ENCODE measurements at places on chromosomes 3 and 15.
A peak's percentile ranks its signal among the peaks of the same experiment; 100 is the strongest.

DNA sequence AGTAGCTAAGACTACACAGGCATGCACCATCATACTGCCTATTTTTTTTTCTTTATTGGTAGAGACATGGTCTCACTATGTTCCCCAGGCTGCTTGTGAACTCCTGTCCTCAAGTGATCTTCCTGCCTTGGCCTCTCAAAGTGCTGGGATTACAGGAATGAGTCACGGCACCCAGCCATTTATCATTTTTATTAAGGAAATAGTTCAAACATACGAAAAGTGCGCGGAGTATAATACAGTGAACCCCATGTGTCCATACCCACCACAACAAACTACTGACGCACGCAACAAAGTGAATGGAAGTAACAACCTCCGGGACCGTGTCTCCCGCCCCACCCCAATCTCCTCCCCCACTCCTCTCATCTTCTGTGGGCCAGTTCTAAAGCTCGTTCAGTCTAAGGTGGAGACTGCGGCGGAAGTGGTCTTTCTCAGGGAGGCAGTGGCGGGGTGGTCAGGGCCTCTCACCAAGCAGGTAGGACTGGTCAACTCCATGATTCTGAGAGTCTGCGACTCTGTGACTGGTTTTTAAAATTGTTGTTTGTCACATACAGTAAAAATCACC, 42.1 kb downstream of the DNAJB8 start:
- no peak for DNase-seq

GRCh38 chr3:194714564-194714963, 28.9 kb downstream of the FAM43A start:
- DNase-seq = no peak

DNA sequence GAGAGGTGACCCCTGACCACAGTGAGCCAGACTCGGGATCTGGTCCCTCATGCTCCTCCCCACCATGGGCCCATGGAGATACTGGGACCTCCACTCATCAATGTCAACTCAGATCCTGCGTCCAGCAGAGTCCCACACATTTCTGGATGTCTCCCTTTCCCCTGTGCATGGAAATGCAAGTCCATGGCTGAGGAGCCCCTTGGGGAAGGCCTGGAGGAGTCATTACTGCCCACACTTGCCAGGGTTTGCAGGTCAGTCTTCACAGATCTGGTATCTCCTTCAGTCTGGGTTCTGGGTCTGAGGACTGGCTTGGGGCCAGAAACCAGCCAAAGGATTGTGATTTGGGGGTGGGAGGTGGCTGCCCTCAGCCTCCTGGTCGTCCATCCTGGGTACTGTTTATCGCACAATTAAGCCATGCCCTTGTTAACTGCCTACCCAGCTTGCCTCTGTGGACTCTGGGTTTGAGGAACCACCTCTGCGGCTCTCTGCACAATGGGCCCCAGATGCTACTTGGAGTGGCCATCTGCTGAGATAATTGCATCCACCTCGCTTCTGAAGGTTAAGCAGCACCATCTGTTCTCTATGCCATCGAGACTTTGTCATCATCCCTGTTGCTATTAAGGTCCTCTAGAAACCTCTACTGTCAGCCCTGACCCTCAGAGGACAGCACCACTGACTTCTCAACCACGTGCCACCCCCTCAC, 49.9 kb upstream of the KLF13 start:
- DNase-seq = no peak

DNA sequence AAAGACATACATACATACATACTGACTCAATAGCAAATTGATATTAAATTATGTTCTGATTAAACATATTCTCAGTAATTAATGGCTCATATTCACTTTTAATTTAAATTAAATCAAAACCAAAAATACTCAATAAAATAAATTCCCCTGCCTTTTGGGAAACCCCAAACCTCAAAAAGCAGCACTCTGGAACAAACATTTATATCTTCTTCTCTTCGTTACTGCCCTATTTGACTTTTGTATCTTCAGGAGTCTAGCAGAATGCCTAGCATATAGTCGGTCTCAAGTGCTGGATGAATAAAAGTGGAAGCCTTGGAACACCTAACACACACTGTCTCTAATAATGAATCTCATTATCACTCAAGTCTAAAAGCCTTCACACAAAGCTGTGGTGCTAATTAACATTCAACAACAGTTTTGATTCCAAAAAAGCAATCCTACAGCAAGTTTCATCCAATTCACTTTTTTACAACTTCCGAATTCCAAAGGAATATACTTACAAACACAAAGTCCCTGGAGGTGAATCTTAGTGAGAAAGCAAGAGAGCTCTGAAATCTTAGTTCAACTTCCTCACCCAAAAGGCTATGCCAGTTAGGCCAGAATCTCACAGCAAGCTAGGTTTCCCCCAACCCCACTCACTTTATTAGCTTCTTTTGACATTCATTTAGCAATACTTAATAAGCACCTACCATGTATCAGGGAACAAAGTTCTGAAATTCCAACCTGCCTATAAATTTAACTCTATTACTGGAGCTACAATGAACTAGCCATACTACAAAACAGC, 35.0 kb downstream of the GSK3B start:
- no peak for DNase-seq

DNA sequence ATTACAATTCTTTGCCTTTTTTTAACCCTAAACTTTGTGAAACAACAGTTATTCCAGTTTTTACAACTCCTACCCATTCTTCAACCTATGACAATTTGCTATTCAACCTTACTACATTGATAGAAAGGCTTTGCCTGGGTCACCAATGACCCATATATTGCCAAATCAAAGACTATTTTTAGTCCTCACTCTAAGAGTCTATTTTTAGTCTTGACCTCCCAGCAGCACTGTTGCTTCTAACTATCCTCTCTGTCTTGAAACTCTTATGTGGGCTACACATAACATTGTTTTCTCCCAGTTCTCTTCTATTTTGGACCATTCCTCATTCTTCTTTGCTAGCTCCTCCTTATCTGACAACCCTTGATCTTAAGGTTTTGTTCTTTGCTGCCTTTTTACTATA, 71.4 kb downstream of the C3orf80 start:
- DNase-seq = no peak

- DNase-seq = no peak
Observed at GRCh38 chr3:195153130-195153529, 117.8 kb downstream of the XXYLT1 start.

DNA sequence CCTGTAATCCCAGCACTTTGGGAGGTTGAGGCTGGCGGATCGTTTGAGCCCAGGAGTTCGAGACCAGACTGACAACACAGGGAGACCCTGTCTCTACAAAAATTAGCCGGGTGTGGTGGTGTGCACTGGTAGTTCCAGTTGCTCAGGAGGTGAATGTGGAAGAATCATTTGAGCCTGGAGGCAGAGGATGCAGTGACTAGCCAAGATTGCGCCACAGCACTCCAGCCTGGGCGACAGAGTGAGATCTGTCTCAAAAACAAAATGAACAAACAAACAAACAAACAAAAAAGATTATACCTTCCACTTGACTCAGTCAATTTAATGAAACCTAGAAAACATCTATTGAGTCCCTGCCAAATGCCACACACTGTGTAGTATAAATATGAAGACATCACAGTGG, 30.5 kb upstream of the PHLDB2 start:
- DNase-seq = no peak

DNA sequence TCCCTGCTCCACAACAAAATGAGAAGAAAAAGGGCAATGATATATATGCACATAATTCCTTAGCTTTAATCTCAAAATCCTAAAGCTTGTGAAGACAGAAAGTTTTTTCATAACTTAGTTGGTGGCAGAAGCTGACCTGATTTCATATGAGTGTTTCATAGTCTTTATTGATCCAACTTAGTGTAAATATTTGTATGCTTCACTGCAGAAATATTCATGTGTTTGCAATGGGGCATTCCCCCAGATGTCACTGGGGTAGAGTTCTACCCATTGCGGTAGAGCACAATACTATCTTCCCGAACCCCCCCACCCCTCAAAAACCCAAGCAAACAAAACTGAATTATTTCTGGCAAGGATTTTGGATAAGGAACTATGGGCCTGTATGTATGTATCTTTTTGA, 221.2 kb downstream of the THRB start:
- no peak for DNase-seq

GRCh38 chr15:68706256-68706655, 114.4 kb downstream of the ANP32A start:
- DNase-seq = no peak

DNA sequence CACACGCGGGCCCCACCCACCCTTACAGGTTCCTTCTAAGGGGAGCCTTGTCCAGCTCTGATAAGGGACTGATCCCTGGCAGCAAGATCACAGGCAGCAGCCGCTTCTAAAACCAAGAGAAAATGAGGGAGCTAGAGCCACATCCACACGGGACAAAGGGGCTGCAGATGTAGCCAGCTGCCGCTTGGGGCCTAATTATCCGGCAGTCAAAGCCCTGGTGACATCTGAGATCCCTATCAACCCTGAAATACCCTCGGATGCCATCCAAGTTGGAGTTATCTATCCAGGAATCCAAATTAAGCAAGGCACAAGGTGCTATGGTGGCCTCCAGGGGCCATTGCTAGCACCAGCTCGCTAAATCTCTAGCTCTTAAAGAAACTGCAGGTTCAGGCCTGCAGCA, 248.3 kb downstream of the VPS13C start:
- DNase-seq = no peak

DNA sequence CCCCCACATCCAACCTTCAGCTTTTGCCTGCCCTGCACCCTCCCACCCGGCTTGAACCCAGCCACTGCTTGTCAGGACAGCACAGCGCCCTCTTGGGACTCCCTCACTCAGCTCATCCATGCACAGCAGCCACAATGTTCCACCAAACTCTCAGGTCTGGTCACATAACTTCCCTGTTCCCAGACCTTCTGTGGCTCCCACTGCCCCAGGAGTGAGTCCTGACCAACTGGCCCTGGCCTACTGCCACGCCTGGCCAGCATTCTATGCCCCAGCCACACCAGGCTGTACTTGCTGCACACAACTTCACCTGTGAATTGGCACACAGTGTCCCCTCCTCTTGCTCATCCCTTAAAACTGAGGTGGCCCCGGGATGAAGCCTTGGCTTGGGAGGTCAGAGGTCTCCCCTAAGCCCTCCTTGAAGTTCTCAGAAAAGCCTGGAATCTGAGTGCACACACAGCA, 21.0 kb downstream of the PLXNB1 start:
- DNase-seq = peak; percentile 1

GRCh38 chr3:126558336-126559071, at the start of gene C3orf22:
Gene C3orf22 (minus strand): TSS chr3:126558932. CDS start chr3:126553390, 5,542 bp downstream.
- no peak for DNase-seq

DNA sequence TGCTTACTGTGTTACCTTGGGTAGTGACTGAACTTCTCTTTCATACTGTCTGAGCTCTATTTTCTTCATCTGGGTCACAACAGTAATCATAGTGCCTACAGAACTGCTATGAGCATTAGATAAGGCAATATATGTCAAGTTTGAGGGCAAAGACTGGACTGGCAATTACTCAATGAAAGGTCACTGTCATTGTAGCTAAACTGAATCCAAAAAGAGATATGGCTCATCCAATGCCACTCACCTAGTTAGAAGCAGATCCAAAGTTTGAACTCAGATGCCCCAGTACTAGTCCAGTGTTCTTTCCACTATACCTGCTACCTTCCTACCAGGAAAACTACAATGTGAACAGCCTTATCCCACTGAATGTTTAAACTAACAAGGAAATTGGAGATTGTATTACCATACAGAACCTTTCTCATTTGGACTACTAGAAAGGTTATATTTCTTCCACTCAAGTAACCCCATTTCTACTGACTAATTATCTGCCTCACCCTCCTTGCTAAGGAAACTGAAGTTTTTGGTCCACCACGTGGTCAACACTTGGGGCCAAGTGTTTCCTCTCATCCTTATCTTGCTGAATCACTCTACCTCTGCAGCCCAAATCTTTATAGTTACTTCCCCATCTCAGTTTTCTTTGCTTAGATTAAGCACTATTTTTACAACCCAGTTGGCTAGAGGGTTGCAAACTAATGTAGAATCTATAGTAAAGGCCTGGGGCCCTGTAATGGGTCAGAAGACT, 202.3 kb upstream of the LPP start:
- peak; percentile 48 for DNase-seq

GRCh38 chr3:46887980-46888494, 10.5 kb downstream of the PTH1R start:
- no peak for DNase-seq

DNA sequence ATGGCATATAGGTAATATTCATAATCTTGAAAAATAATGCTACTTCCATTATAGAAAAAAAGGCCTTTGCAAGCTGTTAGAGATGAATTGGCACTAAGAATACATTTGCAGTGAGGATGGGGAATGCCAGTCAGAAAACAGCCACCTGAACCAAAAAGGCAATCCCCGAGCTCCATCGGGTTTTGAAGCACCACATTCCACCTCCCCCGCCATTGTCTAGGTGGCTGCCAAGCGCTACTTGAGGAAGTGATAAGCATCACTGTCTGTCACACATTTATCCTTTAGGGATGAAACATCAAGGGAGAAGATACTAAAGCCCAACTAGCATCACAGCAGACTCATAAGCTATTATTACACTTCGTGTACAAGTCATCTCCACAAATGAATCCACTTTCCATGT, 112.8 kb downstream of the OSBPL10 start:
- no peak for DNase-seq

GRCh38 chr3:38805765-38806386, 10.1 kb downstream of the SCN10A start:
- no peak for DNase-seq

GRCh38 chr15:36884936-36885635, 215.3 kb downstream of the MEIS2 start:
- DNase-seq = no peak

- no peak for DNase-seq
Observed at GRCh38 chr15:22927761-22928160, 52.4 kb downstream of the CYFIP1 start.

- no peak for DNase-seq
Observed at GRCh38 chr3:59809710-59810444, 760.1 kb upstream of the CFAP20DC start.

DNA sequence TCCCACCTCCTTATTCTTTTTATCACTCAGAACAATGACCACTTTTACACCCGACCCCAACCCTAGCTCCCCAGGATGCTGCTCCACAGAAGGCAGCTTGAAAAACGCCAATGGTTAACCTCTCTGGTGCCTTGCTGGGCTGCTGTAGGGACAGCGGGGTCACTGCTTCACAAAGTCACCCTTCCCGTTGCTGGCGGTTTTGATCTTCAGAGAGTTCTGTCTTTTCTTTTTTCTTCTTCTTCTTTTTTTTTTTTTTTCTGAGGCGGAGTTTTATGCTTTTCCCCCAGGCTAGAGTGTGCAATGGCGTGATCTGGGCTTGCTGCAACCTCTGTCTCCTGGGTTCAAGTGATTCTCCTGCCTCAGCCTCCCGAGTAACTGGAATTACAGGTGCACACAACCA, 20.7 kb downstream of the CEP19 start:
- no peak for DNase-seq

Measured in T-helper 2 cell (primary cell).